ENCODE measurements at places on chromosomes 3 and 15.

- no peak for DNase-seq
Measured at GRCh38 chr3:100018806-100019205, 95.5 kb downstream of the FILIP1L start.

GRCh38 chr3:27043328-27043955 is 325.7 kb downstream of the NEK10 start:
- no peak for DNase-seq

DNA sequence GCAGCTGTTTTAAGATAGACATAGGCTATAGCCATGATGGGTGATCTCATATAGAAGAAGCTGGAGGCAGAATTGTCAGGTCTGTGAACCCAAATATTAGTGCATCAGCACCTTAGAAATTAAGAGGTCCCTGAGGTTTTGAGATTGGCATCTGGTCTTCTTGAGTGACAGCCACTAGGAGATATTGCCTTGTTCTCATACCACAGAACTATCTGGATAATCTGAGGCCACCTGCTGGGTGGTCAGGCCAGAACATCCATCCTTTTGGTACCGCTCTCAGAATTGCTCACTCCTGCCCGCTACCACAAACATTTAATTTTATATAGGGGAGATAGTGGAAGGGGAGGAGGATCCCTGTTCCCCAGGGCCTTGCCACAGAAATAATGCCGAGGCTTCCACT is 210.6 kb upstream of the ZPLD1 start:
- peak; percentile 19 for DNase-seq

DNA sequence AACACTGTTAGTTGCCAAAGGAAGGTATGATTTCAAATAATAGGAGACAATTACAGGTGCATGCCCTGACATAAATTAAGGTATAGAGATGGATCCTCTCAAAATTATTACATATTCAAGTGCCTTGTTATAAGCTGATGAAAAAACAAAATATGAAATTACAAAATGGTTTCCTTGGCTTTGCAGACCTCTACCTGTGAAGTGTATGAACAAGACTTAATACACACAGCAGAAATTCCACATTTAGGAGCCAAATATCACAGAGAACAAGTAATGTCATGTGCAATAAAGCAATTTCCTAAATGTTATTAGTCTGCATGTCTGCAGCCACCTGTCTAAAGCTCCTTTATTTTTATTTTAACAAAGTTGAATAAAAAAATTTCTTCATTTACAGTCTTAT is 151.5 kb downstream of the ALCAM start:
- DNase-seq: no peak

DNA sequence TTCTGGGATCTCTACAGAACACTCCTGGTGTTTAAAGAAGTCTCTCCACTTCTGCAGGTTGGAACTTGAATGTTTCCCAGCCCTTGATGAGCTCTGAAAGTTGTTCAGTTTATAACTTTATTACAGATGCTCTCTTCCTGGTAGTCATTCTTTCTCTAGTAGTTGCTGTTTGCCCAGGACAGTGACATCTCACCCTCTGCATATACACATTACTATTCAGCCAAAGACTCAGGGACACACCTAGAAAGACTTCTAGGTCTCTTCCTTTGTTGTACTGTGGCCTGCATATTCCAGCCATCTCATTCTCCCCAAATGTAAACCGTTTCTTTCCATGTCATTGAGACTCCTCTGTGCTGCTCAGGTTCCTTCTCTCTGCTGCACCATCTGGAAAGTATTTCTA is 76.7 kb downstream of the MITF start:
- DNase-seq: no peak

DNA sequence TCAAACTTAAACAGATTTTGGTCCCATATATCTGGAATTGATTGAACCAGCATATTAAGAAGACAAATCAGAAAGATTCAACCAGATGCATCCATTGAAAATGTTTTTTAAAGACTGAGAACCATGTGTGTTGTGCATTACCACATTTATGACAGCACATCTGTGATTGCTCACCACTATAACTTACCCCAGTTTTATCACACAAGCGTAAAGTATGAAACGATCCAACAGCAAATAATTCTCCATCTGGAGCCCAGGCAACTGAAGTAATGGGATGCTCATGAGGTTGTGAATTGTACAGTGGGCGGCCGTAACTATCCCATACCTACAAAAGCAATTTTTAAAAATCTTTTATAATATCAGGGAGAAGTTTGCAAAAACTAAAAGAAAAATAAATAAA is 43.2 kb downstream of the IFT80 start:
- DNase-seq: no peak

DNA sequence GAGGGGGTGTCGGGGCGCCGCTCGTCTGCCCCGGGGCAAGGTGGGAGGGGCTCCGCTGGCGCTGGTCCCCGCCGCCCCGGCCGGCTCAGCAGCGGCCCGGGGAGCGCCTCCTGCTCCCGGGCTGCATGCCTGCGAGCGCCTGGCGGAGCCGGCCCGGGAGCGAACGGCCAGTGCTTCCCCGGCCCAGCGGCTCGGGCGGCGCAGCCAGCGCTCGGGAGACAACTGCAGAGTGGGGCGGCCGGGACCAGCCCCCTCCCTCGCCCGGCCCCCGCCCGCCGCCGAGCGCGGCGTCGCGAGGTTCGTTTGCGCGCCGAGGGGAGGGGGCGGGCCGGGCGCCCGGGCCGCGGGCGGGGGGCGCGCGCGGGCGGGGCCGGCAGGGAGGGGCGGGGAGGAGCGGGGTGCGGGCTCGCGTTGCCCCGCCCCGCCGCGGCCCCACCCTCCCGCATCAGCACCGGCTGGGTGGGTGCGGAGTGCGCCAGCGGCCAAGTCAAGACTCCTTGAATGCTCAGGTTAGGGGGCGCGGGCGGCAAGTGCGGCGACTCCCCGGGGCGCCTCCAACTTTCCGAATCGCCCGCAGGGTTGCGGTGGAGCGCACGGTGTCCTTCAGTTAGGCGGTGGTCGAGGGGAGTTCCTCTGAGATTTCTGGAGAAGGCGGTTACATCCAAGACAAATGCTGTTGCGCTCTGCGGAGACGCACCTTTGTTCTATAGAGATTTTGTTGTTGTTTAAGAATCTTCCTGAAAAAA is at the start of gene RGMA:
Gene RGMA (minus strand): TSS at position 231 of the 746 bp plus-strand sequence. CDS start 279 bp downstream, outside the sequence.
- no peak for DNase-seq

- no peak for DNase-seq
Measured at GRCh38 chr15:82643992-82644391, 3.2 kb downstream of the CPEB1 start.

DNA sequence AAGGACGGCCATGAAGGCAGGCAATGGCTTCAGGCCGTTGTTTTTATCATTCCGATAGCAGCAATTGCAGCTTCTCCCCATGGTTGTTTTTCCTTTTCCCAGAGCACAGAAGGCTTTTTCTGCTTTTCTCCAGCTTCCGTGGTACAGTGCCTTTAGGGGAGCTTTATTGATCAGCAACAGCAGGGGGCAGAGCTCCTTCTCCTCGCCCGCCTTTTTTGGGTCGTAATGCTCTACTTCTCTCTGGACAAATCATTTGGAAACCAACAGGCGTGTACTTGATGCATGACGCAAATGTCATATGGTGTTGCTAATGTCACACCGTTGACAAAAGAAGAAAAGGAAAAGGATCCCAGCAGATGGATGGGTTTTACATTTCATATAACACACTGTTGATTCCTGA is 79.7 kb upstream of the SNRK start:
- no peak for DNase-seq

GRCh38 chr3:196440696-196441095 is 8.5 kb upstream of the UBXN7 start:
- DNase-seq: no peak

DNA sequence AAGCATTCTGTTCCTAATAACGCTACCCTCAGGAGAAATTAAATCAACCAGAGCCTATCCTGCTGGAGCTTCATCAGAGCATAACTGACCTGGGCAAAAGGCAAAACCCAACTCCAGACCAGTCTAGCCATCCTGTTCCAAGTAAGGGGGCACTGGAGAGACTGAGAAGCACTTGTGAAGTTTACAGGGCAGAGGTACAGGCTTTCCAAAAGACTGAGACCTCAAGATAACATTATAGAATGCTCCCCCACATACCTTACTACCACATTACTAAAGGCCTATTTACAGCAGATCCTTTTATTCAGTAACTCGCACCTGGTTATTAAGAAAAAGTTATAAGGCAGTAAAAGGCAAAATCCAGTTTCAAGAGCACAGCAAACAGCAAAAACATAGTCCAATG is 35.5 kb downstream of the RFX7 start:
- DNase-seq: no peak

DNA sequence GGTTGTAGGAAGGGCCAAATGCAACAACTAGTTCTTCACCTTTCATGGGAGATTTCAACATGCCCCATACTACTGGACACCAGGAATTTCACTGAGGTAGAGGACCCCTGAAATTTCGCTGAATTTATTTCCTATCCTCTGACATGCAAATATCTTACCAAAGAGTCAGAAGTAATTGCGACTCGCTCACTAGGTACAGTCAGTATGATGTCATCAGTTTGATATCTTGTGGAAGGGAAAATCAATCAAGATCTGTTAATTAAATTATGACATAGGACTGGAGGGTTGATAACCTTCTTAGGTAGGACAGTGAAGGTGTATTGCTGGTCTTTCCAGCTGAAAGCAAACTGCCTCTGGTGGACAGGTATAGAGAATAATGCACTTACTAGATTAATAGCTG is 74.9 kb upstream of the TNIK start:
- no peak for DNase-seq

DNA sequence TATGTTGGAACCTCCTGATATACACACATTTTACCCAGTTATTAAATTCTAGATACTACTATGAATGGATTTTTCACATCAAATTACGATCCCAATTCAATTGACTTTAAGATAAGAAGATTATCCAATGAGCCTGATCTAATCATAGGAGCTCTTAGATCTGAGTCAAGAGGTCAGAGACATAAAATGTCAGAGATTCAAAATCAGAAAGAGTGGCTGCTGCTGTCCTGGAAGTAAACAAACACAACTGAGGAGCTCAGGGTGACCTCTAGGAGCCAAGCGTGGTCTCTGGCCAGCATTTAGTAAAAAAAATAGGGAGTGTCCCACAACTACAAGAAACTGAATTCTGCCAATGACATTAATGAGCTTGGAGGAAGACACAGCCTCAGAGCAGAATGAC is 557.1 kb upstream of the CBLB start:
- DNase-seq: no peak

- DNase-seq: no peak
Measured at GRCh38 chr15:56496635-56497034, 31.7 kb upstream of the MNS1 start.

DNA sequence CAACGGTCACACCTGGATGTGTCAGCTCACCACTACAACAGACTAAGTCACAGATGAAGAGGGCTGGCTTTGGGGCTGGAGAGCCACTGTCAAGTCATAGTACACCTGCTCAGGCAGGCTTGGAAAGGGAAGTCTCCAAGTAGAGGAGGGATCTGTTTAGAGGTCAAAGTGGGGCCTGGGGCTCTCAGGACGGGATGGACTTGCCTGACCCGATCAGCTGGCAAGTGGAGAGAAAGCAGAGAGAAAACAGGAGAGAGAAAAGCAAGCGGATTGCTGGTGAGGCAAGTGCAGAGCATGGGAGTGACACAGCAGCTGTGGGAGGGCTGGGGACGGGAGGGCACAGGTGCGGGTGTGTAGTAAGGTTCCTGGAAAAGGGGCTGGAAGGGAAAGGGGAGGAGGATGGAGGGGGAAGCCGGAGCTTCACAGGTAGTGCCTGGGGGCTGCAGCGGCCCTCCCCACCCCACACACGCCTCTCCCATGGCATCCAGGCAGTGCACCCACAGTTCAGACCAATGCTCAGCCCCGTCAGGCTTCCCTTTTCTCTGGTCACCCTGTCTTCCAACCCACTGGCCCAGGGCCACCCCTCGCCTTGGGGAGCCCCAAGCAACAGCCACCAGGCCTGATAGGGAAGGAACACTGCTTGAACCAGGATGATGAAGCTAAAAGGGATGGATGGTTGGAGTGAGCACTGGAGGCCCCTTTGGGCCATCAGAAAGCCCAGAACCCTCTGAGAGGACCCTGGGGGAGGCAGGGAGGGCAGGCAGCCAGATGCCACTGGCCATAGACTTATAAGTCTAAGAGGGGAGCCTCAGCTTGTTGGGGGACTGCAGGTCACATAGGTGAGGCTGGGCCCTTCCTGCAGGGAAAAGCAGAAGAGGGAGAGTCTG is 8.5 kb downstream of the RPS17 start:
- no peak for DNase-seq

DNA sequence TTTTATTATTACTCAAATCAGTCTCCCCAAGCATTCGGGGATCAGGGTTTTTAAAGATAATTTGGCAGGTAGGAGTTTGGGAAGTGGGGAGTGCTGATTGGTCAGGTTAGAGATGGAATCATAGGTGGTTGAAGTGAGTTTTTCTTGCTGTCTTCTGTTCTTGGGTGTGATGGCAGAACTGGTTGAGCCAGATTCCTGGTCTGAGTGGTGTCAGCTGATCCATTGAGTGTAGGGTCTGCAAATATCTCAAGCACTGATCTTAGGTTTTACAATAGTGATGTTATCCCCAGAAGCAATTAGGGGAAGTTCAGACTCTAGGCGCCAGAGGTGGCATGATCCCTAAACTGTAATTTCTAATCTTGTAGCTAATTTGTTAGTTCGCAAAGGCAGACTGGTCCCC is 20.6 kb upstream of the TRANK1 start:
- no peak for DNase-seq

DNA sequence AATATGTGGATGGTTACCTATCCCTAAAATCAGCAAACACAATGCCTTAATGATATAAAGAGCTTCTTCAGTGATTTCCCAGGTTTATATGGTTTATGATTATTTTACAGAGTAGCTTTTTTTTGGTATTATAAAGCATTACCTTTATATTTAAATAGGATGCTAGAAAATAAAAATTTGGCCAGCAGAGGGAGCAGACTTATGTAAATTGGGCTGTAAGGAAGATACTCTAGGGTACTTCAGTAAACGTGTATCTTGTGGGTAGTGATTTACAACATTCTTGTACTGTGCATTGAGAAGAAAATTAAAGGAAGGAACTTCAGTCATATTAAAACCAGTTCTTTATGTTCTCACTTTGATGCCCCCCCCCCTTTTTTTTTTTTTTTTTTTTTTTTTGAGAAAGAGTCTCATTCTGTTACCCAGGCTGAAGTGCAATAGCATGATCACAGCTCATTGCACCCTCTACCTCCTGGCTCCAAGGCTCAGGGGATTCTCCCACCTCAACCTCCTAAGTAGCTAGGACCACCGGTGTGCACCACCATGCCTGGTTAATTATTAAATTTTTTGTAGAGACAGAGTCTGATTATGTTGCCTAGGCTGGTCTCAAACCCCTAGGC is 167.9 kb downstream of the BBX start:
- no peak for DNase-seq

- DNase-seq: no peak
Measured at GRCh38 chr3:79418855-79419621, 348.8 kb downstream of the ROBO1 start.

Data from T-cell (primary cell).